Sigmoid colon (tissue), 7 donors: ENCODE measurements at places on chromosomes 4 and X.

DNA sequence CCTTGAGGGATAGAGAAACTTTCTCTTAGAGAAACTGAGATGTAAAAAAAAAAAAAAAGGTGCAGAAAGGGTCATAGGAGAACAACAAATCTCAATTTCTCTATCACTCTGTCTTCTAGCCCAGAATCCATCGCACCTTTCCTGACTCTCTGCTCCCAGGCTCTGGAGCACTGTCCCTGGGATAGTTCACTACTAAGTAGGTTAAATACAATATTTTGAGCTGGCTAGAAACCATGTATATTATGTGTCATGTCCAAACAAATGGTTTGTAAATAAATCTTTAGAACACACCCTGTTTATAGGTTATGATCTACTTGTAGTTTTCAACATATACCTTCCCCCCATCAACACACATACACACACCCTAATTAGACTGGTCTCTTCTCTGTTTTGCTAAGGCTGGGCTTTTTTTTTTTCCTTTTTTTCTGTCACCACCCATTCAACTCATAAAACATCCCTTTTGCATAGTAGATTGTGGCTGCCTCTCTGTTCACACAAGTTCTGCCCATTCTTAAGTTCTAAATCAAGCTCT is 124.4 kb downstream of the KLHL13 start:
- no peak for DNase-seq

DNA sequence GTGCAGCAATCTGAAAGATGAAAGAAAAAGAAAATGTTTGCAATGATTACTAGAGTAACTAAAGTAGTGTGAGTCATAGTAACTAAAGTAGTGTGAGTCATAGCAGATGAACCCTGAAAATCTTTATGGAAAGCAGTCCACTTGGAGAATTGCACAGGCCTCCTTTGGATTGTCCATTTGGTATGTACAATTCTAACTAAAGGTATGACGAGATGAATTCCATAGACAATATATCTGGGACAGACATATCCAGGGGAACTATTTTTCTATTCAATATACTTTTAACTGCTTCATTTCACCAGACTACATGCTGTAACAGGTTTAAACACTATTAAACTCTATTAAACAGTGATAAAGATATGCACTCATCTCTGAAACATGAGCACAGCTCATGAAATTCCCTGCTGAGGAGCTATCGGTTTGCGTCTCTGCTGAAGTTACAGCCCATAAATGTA is 798.7 kb downstream of the PCDH7 start:
- no peak for DNase-seq

DNA sequence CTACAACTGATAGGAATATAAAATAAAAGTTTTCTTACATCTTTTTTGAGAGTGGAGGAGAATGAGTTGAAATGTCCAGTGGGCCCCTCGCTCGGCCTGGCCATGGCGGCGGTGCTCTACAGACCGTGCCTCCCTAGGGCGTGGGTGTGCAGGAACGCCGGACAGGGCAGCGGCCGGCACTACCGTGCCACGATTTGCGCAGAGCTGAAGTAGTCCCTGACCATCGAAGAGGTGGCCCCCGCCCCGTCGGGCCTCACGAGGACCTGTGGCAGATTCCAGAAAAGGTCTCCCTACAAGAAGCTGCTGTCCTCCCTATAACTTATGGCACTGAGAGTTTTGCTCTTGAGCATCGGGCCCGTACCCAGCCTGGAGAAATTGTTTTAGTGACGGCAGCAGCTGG is 228.9 kb upstream of the ARHGAP24 start:
- no peak for DNase-seq

GRCh38 chr4:173502282-173502681 is 27.7 kb downstream of the HAND2 start:
- no peak for DNase-seq

DNA sequence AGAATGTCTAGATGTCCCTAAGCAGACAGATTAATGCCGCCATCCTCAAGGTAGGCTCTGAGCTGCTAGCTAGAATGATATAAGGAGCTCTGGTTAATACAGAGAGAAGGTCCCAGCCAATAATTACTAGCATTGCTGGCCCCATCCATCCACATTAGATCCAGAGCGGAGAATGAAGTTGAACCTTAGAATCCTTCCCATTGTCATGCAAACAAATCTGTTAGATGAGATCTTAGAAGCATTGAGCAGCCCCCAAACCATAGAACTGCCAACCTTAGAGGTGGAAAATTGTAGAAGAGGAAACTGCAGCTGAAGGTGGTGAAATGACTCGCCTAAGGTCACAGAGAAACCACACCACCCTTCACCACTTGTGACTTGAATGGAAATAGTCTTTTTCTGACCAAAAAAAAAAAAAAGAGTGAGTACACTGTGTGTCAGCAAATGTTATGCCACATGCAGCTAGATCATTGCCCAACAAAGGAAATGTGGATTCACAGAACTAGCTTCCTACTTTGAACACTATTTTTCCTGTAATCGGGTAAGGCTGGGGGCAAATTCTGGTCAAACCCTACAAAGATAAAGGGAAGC is 162.1 kb downstream of the SMIM20 start:
- no peak for DNase-seq

GRCh38 chr4:8642651-8643321 is 50.2 kb downstream of the CPZ start:
- DNase-seq, result no peak
